ENCODE measurements at places on chromosomes 6 and 20.

DNA sequence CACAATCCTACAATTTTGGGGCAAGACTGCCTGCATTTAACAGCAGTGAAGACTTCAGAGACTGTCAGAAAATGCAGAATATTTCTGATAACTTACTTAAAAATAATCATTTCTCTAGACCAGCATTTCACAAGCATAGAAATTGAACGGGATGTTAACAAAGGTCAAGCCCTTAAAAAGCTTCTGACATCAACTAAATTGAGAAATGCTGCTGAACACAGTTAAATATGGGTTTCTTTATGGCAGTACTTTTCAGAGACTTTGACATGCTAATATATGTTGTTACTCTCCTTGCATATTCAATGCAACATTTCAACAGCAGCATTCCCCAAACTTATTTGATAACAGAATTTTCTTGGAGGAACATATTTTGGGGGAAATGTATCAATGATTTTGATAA lies 84.5 kb downstream of the KIF13A start:
- DNase-seq = no peak

- DNase-seq = no peak
Observed at GRCh38 chr6:116881236-116881635, 4.2 kb downstream of the RFX6 start.

DNA sequence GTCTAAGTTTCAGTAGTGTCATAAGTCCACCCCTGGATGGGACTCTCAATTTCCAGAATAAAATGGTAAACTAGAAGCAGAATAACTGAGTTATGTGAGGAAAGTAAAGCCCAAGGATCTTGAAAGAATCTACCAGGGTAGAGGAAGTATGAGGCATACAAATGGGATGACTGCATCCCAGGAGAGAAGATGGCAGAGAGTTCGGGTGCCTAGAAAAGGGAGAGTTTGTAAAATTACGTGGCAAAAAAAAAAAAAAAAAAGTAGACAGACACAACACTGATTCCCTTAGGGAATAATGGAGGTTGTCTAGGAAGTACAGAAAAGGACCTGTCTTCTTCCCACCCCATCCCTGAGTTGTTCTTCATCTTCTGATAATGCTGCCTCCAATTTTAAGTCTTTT lies 3.4 kb downstream of the GABBR1 start:
- DNase-seq = no peak

DNA sequence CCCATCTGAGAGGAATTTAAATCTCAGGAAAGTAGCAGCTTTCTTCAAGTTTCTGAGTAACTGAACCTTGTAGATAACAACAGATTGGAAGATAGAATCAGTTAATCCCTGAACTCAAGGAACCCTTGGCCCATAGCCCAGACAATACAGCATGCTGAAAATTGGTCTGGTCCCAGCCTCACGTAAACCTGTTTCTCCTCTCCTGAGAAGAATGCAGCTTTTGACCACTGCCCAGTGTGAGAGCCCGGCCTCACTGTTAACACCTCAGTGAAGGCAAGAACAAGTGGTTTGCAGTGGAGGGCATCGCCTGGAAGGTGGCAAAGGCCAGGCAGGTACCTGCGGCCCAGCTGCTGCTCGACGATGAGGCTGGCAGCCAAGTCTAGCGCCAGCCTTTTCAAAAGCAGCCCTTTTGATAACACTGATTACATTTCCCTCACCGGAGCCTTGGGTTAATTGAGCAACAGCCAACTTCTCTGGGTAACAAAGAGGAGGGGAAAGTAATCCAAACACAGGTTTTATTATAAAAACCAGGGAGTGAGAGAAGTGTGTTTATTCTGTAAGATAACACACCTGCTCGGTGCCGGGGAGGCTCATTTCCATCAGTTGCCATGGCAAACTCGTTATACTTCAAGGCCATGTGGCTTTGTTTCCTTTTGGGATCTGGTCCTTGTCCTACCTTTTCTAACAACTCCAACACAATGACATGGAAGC lies 54.0 kb downstream of the TRAF3IP2 start:
- no peak for DNase-seq
